ENCODE measurements at places on chromosomes 7 and 10. TPM values are rescaled to one million over a fixed set of nuclear protein-coding genes. Genes with fewer than 3 reads are reported as not detected.

DNA sequence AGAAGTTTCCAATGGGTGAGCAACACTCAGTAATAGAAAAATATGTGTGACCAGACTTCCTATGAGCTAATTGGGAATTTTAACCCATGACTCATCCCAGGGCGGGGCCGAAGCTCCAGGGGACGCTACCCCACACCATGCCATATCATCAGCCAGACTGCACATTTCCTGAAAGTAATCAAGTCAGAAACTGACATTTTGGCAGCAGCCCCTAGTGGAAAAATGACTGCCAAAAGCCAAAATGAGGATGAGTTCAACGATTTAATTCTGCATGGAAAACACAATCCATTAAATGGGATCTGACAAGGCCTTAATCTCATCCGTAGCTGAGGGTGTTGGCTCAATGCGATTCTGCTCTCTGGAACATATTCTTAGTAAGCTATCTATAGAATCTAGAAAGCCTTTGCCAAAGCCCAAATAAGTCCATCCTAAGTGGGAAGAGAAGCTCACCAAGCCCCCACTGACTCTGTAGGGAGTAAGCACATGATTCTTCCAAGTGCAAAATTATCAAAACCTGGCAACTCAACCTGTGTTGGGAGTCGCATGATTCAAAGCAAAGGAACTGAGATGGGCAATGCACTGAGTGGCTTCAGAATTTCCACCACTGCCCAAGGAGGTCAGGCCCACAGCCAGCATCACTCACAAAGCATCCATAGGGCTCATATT, 93.1 kb upstream of the PDE1C start:
- H3K36me3 ChIP-seq, result no peaks in the 10 kb centered on the region
- H3K4me1 ChIP-seq, result no peaks in the 10 kb centered on the region
- H3K4me3 ChIP-seq, result no peak overlapping the region
- no peak for DNase-seq
- no peak overlapping the region for H3K27ac ChIP-seq
- peaks cover 9% of the 10 kb centered on the region for H3K27me3 ChIP-seq

DNA sequence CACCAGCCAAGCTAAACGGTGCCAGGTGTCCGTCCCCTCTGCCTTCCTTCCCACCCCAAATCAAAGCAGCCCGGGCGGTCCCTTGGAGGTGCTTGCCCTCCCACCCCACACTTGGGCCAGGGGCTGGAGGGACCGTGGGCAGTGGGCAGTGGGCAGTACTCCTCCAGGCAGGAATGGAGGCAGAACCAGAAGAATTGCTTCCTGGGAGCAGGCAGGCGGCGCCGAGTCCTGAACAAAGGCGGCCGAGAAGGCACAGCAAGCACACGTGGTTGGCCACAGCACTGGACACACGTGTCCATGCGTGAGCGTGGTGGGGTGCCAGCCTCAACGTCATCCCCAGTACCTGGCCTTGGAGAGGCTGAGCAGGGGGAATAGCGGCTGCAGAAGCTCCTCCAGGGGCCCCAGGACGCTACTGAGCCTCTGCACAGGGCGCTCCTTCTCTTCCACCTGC, 48.4 kb upstream of the NKX6-2 start:
- peaks cover 48% of the 10 kb centered on the region for H3K27me3 ChIP-seq
- H3K4me3 ChIP-seq, result no peak overlapping the region
- no peak overlapping the region for H3K27ac ChIP-seq
- H3K4me1 ChIP-seq, result peaks cover 3% of the 10 kb centered on the region
- no peak for DNase-seq

DNA sequence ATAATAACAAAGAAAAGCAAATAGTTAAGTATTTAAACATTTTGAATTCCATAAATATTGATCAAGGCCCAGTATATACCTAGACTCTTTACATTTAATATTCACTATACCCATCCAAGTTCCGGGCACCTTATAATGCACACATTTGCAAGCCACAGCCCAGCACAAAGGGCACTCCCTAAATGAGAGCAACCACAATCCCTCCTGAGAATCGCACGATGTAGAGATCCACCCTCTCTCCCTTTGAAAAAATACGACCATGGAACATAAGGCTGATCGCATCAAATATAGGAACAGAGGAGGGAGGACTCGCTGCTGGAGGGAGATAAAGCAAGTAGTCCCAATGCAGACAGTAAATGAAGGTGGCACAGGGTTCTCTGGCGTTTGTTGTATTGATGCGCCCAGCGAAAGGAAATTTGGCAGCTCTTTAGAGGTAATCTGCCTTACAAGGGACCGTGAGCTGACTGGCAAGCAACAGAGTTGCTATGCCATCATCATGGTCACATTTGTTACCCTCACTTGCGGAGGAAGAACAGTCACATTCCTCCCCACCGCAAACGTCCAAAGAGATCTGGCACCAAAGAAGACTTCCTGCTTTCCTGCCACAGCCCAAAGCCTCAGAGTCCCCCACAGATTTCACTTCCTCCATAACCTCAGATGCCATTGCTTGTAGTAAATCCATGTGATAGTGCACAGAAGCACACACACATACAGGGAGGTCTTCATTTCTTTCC, 16.1 kb upstream of the TAS2R40 start:
- DNase-seq, result no peak
- H3K4me1 ChIP-seq, result no peaks in the 10 kb centered on the region
- H3K27ac ChIP-seq, result no peak overlapping the region

GRCh38 chr7:40599836-40600235, 465.0 kb downstream of the SUGCT start:
- no peaks in the 10 kb centered on the region for H3K36me3 ChIP-seq
- H3K4me1 ChIP-seq, result peaks cover 9% of the 10 kb centered on the region
- H3K27ac ChIP-seq, result no peak overlapping the region
- DNase-seq, result no peak

DNA sequence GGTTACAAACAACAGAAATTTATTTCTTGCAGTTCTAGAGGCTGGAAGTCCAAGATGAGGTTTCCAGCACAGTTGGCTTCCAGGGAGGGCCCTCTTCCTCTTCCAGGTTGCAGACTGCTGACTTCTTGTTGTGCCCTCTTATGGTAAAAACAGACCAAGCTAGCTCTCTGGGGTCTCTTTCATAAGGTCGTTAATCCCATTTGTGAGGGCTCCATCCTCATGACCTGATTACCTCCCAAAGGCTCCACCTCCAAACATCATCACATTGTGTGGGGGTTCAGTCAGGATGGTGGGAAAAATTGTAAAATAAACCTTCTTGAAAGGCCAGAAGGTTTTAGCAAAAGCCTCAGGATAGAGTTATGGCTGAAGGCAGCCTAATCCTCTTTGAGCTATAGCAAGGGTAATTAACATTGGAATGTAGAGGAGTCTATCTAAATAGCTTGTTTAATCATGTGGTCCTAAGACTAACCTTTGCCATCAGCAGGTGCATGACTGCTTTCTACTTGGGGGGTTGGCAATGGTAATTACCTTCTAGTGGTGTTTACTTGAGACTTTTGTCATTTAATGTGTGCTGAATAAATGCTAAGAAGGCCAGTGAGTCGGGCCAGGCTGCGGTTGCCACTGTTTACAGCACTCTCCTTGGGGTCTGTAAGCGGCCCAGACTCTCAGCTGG, 80.8 kb downstream of the PPP1R17 start:
- H3K36me3 ChIP-seq, result no peaks in the 10 kb centered on the region
- H3K4me3 ChIP-seq, result no peak overlapping the region
- peaks cover 27% of the 10 kb centered on the region for H3K27me3 ChIP-seq
- no peak for DNase-seq
- H3K4me1 ChIP-seq, result no peaks in the 10 kb centered on the region

DNA sequence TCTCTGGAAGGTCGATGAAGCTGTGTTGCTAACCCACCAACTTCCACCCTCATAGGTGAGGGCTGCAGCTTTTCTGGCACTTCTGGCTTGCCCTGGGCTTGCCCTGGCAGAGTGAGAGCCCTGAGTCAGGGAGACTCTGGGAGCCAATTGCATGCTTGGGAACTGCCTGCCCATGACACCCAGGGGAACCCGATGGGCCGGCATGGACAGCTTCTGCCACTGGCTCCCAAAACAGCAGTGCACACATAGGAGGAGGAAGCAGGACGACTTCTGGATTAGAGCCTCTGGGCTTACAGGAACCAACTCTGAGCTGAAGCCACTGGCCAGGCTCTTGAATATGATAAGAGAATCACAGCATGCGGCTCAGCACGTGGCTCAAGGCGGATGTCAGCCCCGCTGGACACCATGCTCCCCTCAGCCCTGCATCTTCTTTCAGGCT, 135.2 kb upstream of the UNC5B start:
- peaks cover 39% of the 10 kb centered on the region for H3K4me1 ChIP-seq
- H3K27me3 ChIP-seq, result peaks cover 17% of the 10 kb centered on the region
- H3K36me3 ChIP-seq, result no peaks in the 10 kb centered on the region
- no peak overlapping the region for H3K4me3 ChIP-seq

DNA sequence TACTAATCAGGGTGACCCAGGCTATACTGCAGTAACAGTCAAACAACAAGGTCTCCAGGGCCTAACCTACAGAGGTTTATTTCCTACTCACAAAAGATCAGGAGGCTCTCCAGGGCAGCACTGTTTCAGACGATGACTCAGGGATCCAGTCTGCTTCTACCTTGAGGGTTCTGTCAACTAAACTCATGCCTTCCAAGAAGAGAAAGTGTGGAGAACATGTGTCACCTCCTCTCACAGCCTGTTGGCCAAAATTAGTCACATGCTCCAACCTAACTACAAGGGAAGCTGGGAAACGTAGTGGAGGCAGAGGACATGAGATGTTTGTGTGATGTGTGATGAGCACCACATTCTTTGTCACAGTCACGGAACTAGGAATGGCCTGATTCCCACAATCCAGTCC, 14.7 kb upstream of the INA start:
- peaks cover 14% of the 10 kb centered on the region for H3K27me3 ChIP-seq
- H3K36me3 ChIP-seq, result no peaks in the 10 kb centered on the region
- no peak overlapping the region for H3K4me3 ChIP-seq
- H3K4me1 ChIP-seq, result no peaks in the 10 kb centered on the region
- no peak overlapping the region for H3K27ac ChIP-seq

DNA sequence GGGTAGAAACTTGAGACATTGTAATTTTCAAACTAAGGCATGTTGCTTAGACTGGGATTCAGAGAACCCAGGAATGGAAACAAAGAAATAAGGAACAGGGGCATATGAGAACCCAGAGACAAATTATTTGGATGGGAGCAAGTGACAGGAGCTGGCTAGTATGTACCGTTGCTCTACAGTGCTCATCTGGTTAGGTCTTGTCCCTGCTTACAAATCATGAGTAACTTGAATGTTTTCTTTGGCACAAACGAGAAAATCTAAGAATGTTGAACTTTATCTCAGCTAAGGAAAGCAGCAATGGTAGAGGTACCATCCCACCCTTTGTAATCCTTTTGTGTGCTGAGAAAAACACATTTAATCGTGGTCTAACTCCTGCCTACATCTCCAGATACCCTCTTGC, 116.0 kb upstream of the IMMP2L start:
- no peak for DNase-seq
- peaks cover 10% of the 10 kb centered on the region for H3K27me3 ChIP-seq
- H3K36me3 ChIP-seq, result no peaks in the 10 kb centered on the region

DNA sequence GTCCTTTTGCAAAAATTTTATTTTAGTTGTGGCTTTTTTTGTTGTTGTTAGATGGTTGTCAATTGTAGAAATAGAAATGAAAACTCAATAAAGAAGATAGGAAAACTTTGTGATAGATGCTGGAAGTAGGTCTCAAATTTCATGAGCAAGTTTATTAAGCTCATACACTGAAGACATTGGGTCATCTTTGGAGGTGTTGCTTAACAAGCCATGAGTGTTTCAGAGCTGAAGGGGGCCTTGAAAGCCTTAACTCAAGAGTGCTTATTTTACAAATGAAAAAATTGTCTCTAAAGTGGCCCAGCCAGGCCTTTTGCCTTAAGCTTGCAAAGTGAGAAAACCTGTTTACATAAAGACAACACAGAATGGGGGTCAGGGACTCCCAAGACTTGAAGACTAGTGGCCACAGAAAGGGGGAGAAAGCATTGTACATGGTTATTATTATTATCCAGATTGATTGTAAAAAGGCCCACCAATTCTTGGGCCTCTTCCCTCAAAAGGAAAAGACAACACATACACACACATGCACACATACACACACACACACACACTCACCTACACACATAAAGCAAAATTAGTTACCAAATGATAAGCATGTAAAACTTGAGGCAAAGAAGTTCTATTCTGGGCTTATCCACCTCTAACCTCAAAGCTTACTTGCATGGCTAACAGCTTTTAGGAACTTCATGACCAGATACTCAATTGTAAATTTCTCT, 49.7 kb upstream of the GLCCI1 start:
- H3K4me1 ChIP-seq, result peaks cover 7% of the 10 kb centered on the region
- no peaks in the 10 kb centered on the region for H3K36me3 ChIP-seq
- DNase-seq, result no peak
- no peak overlapping the region for H3K27ac ChIP-seq
- no peaks in the 10 kb centered on the region for H3K27me3 ChIP-seq
- H3K4me3 ChIP-seq, result no peak overlapping the region

GRCh38 chr7:154676422-154677073, 326.4 kb downstream of the PAXIP1 start:
- no peak overlapping the region for H3K4me3 ChIP-seq
- no peaks in the 10 kb centered on the region for H3K27me3 ChIP-seq
- H3K36me3 ChIP-seq, result no peaks in the 10 kb centered on the region
- DNase-seq, result no peak
- peak overlapping the region; percentile 34 for H3K27ac ChIP-seq
- no peaks in the 10 kb centered on the region for H3K4me1 ChIP-seq

GRCh38 chr7:29639386-29639785, 75.8 kb downstream of the PRR15 start:
- peaks cover 19% of the 10 kb centered on the region for H3K4me1 ChIP-seq
- no peak for DNase-seq
- no peak overlapping the region for H3K27ac ChIP-seq
- no peaks in the 10 kb centered on the region for H3K36me3 ChIP-seq

DNA sequence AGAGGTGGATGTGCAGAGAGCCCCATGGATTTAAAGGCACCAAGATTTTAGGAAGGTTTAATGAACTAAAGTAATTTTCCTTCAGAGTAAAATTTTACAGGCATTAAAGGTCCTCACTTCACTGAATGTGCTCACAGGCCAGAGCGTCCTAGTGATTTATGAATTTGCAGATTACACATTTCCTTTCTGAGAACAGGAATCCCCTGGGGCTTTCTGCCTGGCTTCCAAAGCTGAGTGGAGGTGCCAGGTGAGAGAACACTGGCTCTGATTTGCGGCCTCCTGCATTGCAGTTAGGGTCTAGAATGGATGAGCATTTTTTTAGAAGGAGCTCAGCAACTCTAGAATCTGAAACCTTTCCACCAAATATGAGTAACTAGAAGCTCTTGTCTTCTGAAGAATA, 194.3 kb downstream of the SORCS3 start:
- DNase-seq, result no peak
- peaks cover 23% of the 10 kb centered on the region for H3K27me3 ChIP-seq
- no peak overlapping the region for H3K27ac ChIP-seq
- peaks cover 4% of the 10 kb centered on the region for H3K4me1 ChIP-seq
- H3K36me3 ChIP-seq, result no peaks in the 10 kb centered on the region

- no peak for DNase-seq
- H3K4me1 ChIP-seq, result peaks cover 10% of the 10 kb centered on the region
- no peak overlapping the region for H3K27ac ChIP-seq
Observed at GRCh38 chr7:94642838-94643653, 12.9 kb downstream of the SGCE start.

VGF gene
- 4.2 TPM for total RNA-seq

DLX6 gene
- 25.5 TPM for total RNA-seq

ITPRID1 gene
- 0.07 TPM for total RNA-seq

OR2AE1 gene
- not detected for total RNA-seq

PKD2L1 gene
- 0.26 TPM for total RNA-seq

GBX1 gene
- total RNA-seq, result 0.41 TPM

SNX10 gene
- 1.8 TPM for total RNA-seq

HMX3 gene
- not detected for total RNA-seq

NEBL gene
- total RNA-seq, result 55.3 TPM

ZNF488 gene
- 4.9 TPM for total RNA-seq
